ENCODE measurements at places on chromosomes 3 and 15. TPM values are rescaled to one million over a fixed set of nuclear protein-coding genes. Genes with fewer than 3 reads are reported as not detected.

GOLGA6L9 gene
- 20.7 TPM for total RNA-seq

TMEM158 gene
- 21.3 TPM for total RNA-seq

MYLK gene
- 5.3 TPM for total RNA-seq

SCN11A gene
- total RNA-seq: 0.63 TPM

GATA2 gene
- total RNA-seq: 0.31 TPM

SLCO3A1 gene
- 17.8 TPM for total RNA-seq

STT3B gene
- 156 TPM for total RNA-seq

SUSD5 gene
- 2.5 TPM for total RNA-seq

SUCNR1 gene
- 0.31 TPM for total RNA-seq

CFAP92 gene
- total RNA-seq: 1.6 TPM

QARS1 gene
- total RNA-seq: 170 TPM

CNTN4 gene
- 102 TPM for total RNA-seq

CCNB2 gene
- total RNA-seq: 9.7 TPM

WDR53 gene
- 5.3 TPM for total RNA-seq

GOLGA6B gene
- not detected for total RNA-seq
